Stimulated activated CD8-positive, alpha-beta memory T cell treated with anti-CD3 and anti-CD28 coated beads, Interleukin-4, amount 100 ng/mL, for 1 hour (primary cell): ENCODE measurements at places on chromosomes 4 and X.
A peak's percentile ranks its signal among the peaks of the same experiment; 100 is the strongest.

DNA sequence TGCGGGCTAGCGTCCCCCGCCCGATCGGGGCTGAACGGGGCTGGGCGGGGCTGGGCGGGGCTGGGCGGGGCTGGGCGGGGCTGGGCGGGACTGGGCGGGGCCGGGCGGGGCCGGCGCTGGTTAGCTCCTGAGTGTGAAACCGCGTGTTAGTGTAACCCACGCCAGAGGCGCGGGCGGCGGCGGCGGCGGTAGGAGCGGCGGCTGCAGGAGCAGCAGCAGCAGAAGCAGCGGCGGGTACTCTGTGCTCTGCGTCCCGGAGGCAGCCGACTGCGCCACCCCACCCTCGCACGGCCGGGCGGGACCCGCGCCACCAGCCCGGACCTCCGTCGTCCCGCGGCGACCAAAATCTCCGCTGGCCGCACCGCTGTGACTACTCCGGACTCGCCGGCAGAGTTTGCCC lies 128.1 kb downstream of the LAS1L start:
- no peak for DNase-seq

DNA sequence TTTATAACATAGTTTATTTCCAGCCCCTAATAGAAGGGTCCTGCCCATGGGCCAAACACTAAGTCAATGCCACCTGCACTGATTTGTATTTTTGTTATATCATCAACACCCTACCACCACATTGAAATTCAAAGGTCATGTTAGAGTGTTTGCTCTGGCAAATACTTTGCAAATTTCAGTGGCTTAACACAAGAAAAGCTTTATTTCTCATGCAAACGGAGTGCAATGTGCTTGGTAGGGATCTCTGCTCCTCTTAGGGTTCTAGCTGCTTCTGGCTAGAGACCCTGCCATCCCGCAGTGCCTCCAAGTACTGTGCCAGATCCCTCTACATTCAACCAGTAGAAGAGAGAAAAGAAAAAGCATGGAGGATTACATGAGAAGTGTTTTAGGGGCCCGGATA lies 230.8 kb upstream of the TET2 start:
- no peak for DNase-seq

DNA sequence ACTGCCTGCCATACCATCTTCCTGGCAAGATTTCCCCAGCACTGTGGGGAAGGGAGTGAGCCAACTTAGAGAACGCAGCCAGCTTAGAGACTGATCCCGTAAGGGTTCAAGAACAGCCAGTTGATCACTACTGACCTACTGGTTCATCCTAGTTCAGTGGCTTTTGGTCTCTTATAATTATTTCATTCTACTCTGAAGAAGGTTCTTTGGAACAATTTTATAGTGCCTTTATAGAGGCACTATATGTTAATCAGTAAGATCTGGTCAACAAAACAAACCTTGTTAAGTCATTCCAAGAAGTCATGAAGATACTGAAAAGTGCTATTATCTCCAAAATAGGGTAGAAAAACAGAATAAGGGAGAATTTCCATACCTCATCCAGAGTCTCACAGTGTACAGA lies 33.2 kb upstream of the ENPEP start:
- DNase-seq, result no peak

GRCh38 chr4:184165291-184165690 lies 52.4 kb downstream of the ENPP6 start:
- no peak for DNase-seq

GRCh38 chr4:8768357-8768999 lies 103.2 kb downstream of the HMX1 start:
- no peak for DNase-seq

DNA sequence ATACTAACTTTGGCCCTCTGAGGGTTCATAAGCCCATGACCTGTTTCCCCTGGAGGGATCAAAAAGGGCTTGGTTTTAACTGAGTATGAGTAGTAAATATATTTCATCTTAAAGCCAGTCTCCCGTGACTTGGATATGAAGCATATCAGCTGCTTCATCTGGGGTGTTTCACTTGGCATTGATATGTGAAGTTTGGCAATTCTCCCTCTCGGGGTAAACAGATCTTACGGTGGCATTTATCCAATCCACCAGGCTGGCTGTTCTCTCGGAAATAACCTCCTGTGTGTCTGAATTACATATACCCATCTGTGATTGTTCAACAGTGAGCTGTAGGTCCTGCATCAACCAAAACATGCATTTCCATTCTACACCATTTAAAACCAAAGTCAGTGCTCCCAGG lies 130.7 kb downstream of the ADAM29 start:
- DNase-seq, result no peak

GRCh38 chr4:95363966-95364365 lies 184.8 kb downstream of the UNC5C start:
- no peak for DNase-seq

- peak; percentile 9 for DNase-seq
Observed at GRCh38 chrX:48802089-48802904, 430 bp downstream of the HDAC6 start.

DNA sequence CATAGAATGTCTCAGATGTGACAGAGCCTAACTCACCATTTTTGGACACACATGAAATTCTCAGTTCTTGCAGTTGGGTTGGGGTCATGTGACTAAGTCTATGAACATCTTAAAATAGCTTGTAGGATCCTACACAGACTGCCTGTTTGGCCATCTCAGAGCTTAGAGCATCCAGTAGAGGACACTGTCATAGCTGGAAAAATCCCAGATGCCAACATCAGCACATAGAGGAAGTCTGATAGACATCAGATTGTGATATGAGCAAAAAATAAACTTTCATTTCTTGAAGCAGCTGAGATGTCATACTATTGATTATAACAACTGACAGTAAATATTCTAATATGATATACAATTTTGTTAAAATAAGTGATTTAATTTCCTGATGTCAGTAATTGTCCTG lies 207.1 kb downstream of the TRAM1L1 start:
- DNase-seq, result no peak

- no peak for DNase-seq
Observed at GRCh38 chr4:75495476-75495875, 18.7 kb downstream of the RCHY1 start.

GRCh38 chr4:83568062-83568461 lies 32.2 kb downstream of the GPAT3 start:
- no peak for DNase-seq

DNA sequence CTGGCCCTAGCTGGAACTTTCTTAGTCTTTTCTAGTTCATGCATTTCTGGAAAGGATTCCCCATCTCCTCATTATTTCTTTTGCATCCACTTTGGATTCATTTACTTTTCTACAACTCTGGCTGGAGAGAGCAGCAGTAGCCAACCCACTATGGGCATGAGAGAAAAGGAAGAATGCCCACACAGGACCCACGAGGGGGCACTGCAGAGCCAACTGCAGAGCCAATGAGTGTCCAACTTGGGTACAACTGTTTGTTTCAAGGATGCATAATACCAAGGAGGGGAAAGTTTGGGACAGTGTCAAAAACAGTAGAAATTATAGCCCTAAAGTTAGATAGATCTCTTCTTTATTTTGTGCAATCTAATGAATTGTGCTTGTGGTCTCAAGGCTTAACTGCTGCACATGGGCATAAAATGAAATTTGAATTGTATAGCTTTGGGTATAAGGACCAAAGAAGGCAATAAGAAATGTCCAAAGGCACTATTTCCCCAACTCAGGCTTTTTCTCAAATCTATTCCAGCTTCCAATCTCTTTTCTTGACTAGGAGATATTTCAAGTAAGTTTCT lies 230.6 kb downstream of the NSUN7 start:
- DNase-seq, result no peak

DNA sequence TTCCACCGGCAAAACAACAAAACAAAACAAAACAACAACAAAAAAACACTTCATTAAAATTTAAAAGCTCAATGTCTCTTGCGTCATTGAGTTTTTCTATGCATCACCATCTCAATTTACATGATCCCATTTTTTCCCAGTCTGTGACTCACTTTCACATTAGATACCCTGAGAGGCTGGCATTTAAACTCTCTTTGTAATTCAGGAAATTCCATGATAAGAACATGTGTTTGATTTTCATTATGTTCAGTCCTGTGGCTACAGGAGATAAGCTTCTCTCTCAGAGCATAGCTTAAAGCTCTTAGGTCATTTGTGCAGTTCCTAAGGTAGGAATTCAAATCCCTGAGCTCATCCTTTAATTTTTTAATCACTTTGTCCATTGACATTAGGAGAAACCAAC lies 104.6 kb downstream of the NBDY start:
- no peak for DNase-seq

DNA sequence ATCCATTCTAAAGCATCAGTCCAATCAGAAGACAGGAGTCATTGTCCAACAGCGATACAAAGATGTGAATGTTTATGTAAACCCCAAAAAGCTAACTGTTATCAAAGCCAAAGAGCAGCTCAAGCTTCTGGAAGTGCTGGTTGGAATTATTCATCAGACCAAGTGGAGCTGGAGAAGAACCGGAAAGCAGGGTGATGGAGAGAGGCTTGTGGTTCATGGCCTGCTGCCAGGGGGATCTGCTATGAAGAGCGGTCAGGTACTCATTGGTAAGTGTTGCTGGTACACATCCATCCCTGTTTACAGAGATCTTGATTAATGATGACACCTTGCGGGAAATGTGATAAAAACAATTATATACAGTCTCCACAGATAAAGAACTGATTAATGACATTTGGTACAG lies 11.0 kb downstream of the INTU start:
- no peak for DNase-seq

DNA sequence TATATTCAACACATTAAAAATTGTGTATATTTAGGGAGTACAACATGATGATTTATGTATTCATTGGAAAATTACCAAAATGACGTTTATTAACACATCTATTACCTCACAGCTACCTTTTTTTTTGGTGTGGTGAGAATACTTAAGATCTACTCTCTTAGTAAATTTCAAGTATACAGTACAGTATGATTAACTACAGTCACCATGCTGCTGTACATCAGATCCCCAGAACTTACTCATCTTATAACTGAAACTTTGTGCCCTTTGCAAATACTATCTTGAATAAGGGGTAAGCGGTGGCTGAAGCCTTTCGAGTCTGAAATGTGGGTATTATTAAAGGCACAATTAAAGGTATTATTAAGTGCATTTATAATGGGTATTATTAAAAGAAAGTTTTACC lies 976 bp downstream of the PHKA1 start:
- DNase-seq, result no peak

DNA sequence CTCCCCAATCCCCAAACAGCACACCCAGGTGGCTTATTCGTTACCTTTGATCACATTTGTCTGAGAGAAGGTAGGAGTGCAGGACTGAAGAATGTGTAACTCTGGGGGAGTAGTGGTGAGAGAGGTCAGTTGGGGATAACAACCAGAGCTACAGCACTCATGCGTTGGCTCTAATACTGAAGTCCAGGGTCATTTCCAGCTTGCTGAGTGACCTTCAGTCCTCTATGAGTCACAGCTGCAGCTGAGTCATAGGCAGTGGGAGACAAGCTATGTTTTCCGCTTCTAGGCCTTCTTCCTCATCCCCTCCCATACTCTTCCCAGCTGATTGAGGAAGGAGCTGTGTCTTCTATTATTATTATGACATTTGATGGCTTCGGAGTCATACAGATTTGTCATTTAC lies 31.6 kb upstream of the CT47C1 start:
- DNase-seq, result no peak

DNA sequence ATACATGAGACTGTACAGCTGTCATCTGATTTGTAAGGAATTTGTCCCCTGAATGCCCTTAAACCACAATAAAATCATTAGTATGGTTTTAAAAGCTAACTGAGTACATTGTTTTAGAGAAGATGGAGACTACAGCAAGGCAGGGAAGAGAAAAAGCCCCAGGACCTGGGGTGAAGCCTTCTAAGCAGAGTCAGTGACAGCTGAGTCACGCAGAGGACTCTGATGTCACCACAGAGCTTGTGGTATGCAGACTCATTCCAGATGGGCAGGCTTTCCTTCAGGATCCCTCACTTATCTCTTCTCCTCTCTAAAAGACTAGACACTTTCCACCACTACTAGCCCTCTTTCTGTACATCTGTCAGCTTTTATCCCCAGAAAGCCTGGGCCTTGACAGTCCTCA lies 97.1 kb upstream of the ATOH1 start:
- no peak for DNase-seq

DNA sequence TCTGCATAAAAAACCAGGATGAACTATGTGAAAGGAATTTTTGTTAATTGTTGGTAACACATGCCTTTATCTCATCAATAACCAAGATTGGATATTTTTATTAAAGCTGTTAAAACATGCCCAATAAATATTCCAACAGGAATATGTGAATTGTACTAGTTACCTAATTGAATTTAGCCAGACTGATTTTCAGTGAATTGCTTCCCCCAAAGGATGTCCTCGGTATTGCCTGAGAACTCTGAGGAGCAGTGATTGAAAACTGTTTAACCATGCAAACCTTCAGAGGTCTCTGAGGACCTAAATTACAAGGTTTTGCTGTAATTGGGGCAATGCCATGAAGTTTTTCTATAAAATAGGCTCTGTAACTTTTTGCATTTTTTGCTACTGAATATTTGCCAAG lies 66.6 kb downstream of the BLTP1 start:
- DNase-seq, result no peak

DNA sequence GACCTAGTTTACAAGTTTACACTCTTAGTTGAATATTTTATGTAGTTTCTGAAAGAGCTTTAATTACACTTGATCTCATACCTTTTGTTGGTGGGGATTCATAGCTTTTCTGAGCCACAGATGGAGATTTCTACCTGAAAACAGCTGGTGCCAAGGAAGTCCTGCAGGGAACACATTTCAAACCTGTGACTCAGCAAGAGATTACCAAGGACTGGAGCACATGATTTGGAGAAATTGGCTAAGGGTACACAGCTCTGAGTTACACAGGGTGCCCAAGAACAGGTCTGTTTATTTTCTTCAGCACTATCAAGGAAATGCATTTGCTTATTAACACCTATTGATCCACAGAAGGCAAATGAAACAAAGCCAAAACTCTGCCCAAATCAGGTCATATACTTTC lies 691.5 kb downstream of the KCTD8 start:
- DNase-seq, result no peak

DNA sequence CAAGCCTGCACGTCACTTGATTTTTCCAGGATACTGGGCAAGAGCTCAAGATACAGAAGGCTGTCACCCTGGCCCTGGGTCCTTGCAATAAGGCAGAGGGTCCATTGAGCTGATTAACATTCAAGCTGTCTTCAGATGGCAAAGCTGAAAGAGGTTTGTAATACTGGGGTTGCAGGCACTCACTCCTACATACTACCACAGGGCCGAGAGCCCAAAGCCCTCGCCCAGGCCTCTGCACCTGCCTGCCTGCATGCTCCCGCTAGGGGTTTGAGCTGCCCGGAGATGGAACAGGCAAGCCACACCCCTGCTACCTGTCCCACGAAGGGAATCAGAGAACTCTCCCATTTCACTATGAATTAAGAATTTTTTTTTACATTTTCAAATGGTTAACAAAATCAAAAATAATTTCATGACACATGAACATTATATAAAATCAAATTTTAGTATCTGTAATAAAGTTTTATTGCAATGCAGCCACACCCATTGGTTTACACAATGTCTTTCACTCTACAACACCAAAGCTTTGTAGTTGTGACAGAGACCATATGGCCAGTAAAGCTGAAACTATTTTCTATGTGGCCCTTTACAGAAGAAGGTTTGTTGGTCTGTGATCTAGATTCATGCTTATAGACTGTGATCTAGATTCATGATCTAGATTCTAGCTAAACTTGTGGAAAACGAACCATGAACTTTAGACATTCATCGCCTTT lies 530.4 kb upstream of the IGFBP7 start:
- no peak for DNase-seq

GRCh38 chr4:6972375-6972650 lies 62.7 kb downstream of the TBC1D14 start:
- DNase-seq, result no peak

- no peak for DNase-seq
Observed at GRCh38 chr4:121712001-121712651, 15.3 kb upstream of the ANXA5 start.

GRCh38 chrX:3252744-3253143 lies 93.7 kb downstream of the MXRA5 start:
- DNase-seq, result no peak
